ENCODE measurements at places on chromosomes 7 and 10.

- DNase-seq = no peak
These were observed 212.6 kb downstream of the WDR11 start for GRCh38 chr10:121063744-121064143.

GRCh38 chr7:145543242-145543641, 573.4 kb upstream of the CNTNAP2 start:
- peak; percentile 28 for DNase-seq

DNA sequence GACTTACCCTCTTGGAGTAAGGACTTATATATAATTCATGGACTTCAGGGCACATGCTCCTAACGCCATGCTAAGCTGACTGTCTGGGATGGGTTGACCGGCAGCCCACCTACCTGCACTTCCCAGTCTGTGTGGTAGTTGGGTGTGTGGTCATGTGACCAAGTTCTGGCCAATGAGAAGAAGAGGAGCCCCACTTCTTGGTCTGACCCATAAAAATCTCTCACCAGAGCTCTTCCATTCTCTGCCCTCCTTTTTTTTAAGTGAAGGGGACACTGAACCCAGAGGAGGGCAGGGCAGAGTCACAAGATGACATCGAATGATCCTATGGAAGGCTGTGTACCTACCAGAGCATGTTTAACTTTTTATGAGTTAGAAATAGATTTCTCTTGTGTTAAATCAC, 370.1 kb downstream of the FRMD4A start:
- DNase-seq = no peak

DNA sequence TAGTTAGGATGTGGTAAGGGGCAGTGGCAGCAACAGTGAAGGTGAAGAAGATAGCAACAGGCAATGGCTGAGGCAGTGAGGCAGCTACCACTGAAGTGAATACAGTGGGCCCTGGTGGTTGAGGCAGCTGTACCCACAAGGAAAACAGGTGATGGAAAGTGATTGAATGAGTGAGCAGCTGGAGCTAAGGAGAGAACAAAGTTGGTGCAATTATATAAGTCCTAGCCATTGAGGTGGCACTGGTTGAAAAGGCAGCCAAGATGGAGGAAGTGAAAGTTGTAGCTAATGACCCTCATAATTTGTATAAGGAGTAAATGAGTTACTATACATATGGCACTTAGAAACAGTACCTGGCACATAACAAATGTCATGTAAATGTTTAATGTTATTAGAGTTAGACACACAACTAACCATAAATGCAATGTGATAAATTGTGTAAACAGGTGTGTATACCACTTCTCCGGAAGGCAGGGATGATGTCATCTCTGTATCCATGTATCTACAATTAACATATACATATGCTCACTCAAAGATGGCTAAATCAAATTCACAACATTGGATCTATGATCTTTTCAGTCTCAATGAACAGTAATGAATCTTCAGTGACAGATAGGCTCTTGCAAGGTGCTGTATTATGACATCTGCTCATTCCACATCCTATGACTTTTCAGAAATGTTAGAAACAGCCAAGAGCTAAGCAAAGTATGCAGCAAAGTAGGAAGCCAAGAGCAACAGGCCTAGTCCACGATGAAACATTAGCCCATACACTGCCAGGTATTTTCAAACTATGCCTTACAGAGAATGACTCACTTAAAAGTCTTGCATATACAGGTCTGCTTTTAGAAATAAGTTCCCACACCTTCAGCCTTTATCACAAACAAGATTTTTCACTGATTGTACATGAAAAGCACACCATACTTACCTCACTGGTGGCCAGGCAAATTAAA, 10.7 kb downstream of the XPNPEP1 start:
- no peak for DNase-seq

DNA sequence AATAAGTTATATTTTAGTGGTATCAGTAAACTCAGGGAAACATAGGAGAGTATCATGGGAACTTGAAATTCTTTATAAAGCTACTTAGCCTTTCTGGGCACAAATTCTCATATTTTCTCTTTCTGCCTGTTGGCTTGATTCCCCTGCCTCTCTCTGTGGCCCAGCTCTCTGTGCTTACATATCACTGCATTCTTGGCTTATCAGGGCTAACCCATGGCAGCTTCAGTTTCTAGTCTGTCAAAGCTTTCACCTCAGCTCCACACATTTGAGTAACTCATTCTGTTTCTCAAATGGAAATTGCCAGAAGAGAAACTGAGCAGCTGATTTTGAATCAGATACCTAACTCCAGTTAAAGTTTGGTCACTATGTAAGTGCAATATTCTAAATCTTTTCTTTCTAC, 713.1 kb downstream of the DNAJB9 start:
- no peak for DNase-seq

DNA sequence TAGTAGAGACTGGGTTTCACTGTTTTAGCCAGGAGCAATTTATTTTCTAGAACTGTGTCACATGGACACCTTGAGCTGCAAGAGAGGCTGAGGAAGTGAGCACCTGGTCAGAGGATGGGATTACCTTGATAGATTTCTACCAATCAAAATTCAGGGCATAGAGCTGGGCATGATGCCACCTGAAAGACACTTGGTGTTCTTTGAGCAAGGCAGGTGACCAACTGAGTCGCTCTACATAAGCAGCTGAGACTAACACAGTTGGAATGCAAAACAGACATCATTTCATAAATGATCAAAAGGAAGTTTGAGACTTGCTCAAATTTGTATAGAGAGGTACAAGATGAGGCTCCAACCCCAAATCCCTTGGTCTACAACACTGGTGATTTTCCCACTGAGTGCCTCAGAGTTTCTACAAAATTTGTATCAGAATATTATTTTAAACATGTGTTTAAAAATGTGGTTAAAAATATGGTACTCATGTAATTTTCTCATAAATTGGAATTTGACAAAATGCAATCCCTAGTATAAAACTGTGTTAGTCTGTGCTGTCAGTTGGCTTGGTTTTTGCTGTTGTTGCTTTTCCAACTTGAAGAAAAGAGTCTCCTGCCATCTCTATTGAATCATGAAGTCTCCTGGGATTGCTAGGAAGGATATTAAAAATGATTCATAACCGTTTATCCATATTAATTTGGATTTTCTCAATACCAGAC, 156.4 kb upstream of the MDFIC start:
- DNase-seq = no peak

Measured in NB4 (cell line).